ENCODE measurements at places on chromosomes 2 and 18.

- DNase-seq, result peak; percentile 28
These were observed 169.1 kb downstream of the TMEFF2 start for GRCh38 chr2:192025637-192026036.

GRCh38 chr18:70139138-70139537, 66.3 kb downstream of the RTTN start:
- no peak for DNase-seq

GRCh38 chr2:197596766-197597165, 78.6 kb downstream of the RFTN2 start:
- DNase-seq, result no peak

DNA sequence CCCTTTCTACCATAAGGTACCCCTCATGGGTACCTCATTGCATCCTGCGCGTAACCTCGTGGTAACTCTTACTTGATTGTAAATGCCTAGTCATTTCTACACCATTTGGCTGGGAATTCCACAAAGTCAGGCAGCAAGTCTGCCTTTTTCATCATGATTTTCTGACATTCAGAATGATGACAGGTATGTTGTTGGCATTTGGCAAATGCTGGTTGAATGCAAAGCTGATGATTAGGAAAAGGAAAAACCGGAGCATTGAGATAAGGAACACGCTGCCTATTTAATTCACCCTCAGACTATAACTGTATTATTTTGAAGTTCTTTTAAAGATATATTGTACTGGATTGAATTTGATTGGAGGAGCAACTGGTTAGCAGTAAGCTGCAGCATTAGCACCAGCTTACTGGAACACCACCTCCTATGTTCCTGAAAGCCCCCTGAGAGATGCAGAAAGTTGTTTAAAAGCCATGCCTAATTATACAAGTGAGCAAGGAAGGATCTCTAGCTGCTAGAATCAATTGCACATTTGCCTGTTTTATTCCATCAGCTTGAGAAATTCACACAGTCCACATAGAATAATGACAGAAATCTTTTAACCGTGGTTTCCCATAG, 520.1 kb downstream of the LRP1B start:
- no peak for DNase-seq
